Testis (tissue), 5 donors: ENCODE measurements at places on chromosomes 1 and 21.

GRCh38 chr1:91564888-91565701 lies 64.4 kb downstream of the CDC7 start:
- DNase-seq, result no peak

- DNase-seq, result no peak
Observed at GRCh38 chr1:113340038-113340437, 50.3 kb upstream of the MAGI3 start.

DNA sequence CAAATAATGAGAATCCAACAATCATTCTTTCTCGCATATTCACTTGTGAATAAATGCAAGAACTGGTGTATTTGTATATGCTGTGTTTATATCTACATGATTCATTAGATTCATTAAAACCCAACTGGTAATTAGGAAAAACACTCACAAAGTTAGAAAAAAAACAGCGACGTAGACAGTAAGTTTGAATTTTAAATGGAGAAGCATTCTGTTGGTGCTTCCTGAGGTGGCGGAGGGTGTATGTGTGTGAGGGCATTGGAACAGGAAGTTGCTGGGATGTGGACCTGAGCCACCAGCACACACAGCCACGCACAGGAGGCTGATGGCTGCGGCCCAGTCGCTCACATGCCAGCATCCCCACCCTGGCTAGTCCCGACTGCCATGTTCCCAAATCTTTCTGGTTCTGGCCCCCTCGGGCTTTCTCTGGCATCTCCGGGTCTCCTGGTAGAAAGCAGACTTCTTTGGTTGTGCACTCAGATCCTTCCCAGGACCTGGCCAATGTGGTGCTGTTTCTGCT lies 121.6 kb upstream of the IRF2BP2 start:
- no peak for DNase-seq

DNA sequence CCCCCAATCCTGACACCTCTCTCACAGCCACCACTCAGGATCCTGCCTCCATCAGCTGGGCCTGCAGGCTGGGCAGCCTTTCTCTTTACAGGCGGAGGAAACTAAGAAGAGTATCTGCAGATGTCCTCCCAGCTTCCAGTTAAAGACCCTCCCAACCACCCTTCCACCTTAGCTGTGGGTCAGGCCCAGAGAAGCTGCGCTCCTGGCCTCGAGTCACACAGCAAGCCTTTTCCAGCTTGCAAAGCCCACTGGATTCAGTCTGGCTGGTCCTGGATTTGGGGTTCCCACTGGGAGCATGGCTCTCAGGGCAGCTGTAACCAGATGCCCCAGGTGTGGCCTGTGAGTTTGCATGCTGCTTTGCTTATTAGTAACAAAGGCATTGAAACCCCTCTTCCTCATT lies 19.9 kb downstream of the KCNQ4 start:
- DNase-seq, result no peak

DNA sequence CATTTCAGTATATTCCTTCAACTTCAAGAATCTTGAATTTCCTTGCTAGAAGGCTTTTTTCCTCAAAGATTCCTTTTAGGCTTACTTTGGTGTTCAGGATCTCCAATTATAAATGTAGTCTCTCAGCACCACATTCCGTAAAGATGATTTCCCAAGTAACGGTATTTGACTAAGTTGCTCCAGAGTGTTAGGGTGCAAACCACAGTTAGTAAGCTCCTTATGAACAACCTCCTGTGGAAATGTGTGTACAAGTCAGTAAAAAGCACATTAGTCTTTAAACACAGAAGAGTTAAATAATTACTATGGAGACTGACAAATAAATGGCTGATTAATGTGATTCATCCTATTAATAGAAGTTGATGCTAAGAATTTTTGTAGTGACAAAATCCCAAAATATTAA lies 10.3 kb downstream of the DONSON start:
- DNase-seq, result no peak

GRCh38 chr1:40796939-40797667 lies 13.5 kb downstream of the KCNQ4 start:
- DNase-seq, result no peak

GRCh38 chr1:205373798-205374175 lies 17.1 kb upstream of the KLHDC8A start:
- DNase-seq, result no peak

- DNase-seq, result no peak
Observed at GRCh38 chr1:39700348-39700747, 9.1 kb upstream of the HPCAL4 start.

- DNase-seq, result no peak
Observed at GRCh38 chr1:28045777-28046176, 42.6 kb downstream of the EYA3 start.

- no peak for DNase-seq
Observed at GRCh38 chr1:169100651-169101088, 5.8 kb upstream of the ATP1B1 start.

DNA sequence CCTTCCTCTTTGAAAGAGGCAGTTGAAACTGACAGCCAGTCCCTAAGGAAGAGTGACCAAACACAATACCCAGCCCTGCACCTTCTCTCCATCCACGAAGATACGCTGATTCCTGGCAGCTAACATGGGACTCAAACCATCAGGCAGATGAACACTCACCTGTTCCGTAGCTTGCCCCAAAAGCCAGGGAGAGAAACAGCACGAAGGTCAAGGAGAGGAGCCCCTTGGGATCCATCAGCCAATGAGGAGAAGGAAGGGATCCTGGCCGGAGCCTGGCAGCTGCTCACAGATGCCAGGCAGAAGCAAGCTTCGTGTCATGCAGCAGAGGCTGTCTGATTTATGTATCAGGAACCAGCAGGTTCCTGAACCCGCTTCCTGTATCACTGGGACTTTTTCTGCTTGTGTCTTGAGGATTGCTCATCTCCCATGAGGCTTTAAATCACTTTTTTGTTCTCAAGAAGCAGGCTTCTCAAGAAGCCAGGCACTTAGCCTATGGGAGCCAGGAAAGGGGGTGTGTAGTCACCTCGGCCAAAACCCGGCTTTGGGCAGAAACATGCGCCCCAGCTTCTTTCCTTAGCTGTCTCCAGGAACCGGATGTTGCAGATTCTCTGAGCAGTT lies at the start of gene SLAMF1:
TSS of gene SLAMF1 (minus strand) at position 334 of the 618 bp plus-strand sequence. CDS start at position 235, 99 bp downstream.
- DNase-seq, result no peak

DNA sequence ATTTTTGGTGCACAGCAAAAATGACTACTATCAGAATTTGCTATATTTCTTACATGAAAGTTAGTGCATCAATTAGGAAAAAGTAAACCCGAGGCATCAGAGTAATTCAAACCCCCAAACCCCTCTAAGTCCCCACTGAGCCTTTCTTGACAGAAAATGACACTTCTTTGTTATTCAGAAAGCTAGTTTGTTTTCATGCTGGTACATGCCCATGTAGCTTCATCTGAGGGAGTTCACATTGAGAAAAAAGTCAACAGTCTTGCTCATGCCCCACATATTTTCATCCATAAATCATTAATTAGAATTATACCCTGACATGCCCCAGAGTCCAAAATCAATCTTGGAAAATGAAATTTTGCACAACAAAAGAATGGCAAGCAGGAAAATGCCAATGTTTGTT lies 39.9 kb upstream of the PDC start:
- DNase-seq, result no peak

DNA sequence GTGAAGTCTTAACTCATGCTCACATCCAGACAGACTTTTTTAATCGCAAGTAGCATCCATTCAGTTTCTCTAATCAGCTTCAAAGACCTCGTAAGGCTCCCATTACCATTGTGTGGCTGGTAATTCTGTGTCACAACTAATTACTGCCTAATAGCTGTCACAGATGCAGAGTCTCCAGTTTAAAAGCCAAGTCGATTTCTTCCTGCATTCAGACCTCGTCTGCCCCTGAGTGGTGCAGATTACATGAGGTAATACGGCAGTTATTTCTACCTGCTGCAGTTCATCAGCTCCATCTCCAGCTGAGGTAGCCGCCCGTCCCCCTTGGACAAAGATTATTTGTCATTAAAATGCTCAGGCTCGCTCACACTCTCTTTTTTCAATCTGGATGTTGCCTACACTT lies 34.4 kb upstream of the OLIG2 start:
- DNase-seq, result no peak

GRCh38 chr1:48808496-48808895 lies 31.8 kb upstream of the BEND5 start:
- DNase-seq, result peak; percentile 13

GRCh38 chr1:114090738-114091505 lies 62.7 kb downstream of the SYT6 start:
- DNase-seq, result no peak
